ENCODE measurements at places on chromosomes 11 and 22. TPM values are rescaled to one million over a fixed set of nuclear protein-coding genes. Genes with fewer than 3 reads are reported as not detected.

The RASL10A gene
- not detected for total RNA-seq

The TMEM151A gene
- total RNA-seq: not detected

The C11orf21 gene
- not detected for total RNA-seq

The GLYATL2 gene
- not detected for total RNA-seq

The TMEM191C gene
- total RNA-seq: 0.46 TPM

The CHID1 gene
- 63.7 TPM for total RNA-seq

The OR6Q1 gene
- total RNA-seq: not detected

The ABCG4 gene
- total RNA-seq: 0.46 TPM

The YDJC gene
- 44.9 TPM for total RNA-seq

The ME3 gene
- 3.7 TPM for total RNA-seq

The UBQLN3 gene
- total RNA-seq: not detected

The ALDH3B2 gene
- 0.14 TPM for total RNA-seq

The TEX54 gene
- total RNA-seq: not detected

The OR2AT4 gene
- total RNA-seq: not detected

The OR8D4 gene
- not detected for total RNA-seq
